ENCODE measurements at places on chromosomes 4 and X.

GRCh38 chr4:189124149-189124758 is 816.4 kb upstream of the FRG1 start:
- no peak for DNase-seq

DNA sequence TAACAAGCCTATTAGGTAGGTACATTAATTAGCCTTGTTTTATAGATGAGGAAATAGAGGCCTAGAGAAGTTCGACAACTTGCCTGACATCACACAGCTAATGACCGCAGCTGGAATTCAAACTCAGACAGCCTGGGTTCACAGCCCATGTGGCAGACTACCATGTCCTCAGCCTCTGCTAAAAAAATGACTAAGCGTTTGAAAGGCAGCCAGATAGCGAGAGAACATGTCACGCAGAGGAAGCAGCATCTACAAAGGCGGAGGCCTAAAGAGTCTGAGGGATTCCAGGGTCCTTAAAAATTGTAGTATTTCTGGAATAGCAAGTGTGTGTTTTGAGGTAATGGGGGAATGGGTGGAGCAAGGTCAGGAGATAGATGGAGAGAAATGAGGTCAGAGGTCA is 33.2 kb upstream of the BMP15 start:
- DNase-seq: no peak

DNA sequence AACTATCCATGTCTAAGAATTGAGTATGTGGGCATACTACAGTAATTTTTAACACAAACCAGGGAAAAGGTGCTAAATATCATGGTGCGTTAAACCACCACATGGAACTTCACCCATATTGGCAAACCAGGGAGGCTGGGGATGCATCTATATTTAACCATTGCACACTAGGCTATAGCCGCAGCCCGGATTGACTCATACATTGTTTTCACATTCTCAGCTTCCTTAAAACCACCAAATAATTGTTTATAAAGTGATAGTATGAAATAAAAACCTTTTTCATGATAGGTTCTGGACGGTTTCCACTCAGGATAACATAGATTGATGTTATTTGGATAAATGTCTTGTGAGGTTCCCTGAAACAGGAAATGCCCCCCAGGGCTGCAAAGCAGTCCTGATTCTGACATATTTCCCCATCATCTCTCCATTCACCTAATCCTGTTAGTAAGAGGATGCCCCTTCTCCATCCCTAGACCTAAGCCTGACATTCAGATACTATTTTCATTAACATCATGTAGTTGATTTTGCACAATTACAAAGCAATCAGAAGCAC is 7.9 kb downstream of the COL25A1 start:
- no peak for DNase-seq

GRCh38 chrX:19750783-19751467 is 136.5 kb downstream of the SH3KBP1 start:
- no peak for DNase-seq

DNA sequence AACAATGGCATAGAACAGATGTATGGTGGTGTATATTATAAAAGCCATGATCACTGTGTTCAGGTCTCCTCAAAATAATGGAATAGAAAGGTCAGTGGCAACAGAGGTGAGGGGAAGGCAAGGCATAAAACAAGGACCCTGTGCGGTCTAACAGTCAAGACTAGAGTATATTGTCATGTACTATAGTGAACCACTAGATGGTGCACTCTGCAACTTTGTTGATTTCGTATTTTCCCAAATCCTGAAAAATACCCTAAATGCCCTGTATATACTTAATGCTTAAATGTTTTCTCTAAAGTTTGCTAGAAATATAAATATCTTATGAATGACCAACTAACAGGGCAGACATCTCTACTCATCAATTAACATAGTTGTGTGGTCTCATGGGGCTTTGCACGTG is 453.0 kb downstream of the PCDH11X start:
- DNase-seq: no peak

- no peak for DNase-seq
Observed at GRCh38 chr4:152399246-152399645, 136.6 kb downstream of the FBXW7 start.

- no peak for DNase-seq
Observed at GRCh38 chr4:142497606-142498005, 348.5 kb downstream of the INPP4B start.

DNA sequence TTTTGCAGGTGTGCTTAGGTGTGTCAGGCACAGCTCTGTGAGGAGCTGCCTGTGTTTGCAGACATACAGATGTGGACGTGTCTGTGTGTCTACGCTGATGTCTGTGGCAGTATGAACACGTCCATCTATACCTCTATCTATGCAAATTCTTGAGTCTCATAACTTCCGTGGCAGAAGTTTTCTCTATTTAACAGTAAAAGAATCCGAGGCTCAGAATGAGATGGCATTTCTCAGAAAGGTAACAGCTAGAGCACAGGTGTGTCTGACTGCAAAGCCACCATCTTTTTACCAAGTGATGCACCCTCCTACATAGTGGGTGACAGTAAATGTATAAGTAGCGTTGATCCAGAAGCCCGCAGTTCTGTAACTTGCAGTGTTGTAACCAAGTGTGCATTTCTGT is 39.9 kb upstream of the CYP4V2 start:
- DNase-seq: no peak

DNA sequence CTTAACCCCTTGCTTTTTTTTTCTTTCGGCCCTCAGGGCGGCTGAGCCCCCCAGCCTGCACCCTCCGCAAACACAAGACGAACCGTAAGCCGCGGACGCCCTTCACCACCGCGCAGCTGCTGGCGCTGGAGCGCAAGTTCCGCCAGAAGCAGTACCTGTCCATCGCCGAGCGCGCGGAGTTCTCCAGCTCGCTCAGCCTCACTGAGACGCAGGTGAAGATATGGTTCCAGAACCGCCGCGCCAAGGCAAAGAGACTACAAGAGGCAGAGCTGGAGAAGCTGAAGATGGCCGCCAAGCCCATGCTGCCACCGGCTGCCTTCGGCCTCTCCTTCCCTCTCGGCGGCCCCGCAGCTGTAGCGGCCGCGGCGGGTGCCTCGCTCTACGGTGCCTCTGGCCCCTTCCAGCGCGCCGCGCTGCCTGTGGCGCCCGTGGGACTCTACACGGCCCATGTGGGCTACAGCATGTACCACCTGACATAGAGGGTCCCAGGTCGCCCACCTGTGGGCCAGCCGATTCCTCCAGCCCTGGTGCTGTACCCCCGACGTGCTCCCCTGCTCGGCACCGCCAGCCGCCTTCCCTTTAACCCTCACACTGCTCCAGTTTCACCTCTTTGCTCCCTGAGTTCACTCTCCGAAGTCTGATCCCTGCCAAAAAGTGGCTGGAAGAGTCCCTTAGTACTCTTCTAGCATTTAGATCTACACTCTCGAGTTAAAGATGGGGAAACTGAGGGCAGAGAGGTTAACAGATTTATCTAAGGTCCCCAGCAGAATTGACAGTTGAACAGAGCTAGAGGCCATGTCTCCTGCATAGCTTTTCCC is 3.4 kb downstream of the MSX1 start:
- DNase-seq: no peak

DNA sequence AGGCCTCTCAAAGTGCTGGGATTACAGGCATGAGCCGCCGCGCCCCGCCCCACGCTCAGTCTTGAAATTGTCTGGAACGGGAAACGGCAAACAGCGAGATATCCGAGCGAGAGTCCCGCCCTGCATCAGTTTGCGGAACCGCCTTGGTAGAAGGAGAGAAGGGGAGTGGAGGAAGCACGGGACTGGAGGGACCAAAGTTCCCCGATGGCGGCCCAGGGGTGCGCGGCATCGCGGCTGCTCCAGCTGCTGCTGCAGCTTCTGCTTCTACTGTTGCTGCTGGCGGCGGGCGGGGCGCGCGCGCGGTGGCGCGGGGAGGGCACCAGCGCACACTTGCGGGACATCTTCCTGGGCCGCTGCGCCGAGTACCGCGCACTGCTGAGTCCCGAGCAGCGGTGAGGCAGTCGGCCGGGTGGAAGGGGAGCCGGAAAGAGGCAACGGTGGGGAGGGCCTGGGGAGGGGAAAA is at the start of gene BST1:
Gene BST1, plus strand, starts transcription at position 125 of the 463 bp plus-strand sequence. Its CDS starts 80 bp downstream, at position 205.
- DNase-seq: peak; percentile 16

All from cortex of kidney (tissue), 1 donor.